Mucosa of gallbladder (tissue), 1 donor: ENCODE measurements at places on chromosomes 13 and 19. TPM values are rescaled to one million over a fixed set of nuclear protein-coding genes. Genes with fewer than 3 reads are reported as not detected.

PODNL1 gene
- total RNA-seq = 3.2 TPM

ENOX1 gene
- 2.0 TPM for total RNA-seq

DNA sequence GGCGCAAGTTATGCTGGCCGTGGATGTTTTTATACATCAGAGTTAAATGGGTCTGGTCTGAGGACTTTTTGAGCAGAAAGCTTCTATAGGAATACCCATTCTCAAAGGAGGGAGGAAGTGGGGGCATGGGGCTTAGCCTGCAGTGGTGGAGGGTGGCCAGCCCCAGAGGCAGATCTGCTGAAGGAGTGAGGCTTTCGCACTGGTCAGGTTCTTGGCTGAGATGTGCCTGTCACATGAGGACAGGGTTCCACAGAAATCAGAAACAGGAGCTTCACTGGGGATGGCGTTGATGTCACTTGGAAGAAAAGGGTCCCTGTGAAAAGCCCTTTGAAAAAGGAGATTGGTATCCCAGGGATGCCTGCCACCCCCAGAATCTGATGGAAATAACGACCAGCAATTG is 100.7 kb upstream of the MCF2L start:
- DNase-seq = no peak

GRCh38 chr13:50574731-50575130 is 268.8 kb downstream of the DLEU7 start:
- no peak for DNase-seq

GFY gene
- total RNA-seq = not detected
